AG04449 (cell line): ENCODE measurements at places on chromosomes 3 and 15.
A peak's percentile ranks its signal among the peaks of the same experiment; 100 is the strongest.

GRCh38 chr15:97129674-97130073 lies 799.2 kb downstream of the NR2F2 start:
- no peak for DNase-seq

GRCh38 chr3:190131329-190131728 lies 10.6 kb upstream of the P3H2 start:
- DNase-seq: no peak

DNA sequence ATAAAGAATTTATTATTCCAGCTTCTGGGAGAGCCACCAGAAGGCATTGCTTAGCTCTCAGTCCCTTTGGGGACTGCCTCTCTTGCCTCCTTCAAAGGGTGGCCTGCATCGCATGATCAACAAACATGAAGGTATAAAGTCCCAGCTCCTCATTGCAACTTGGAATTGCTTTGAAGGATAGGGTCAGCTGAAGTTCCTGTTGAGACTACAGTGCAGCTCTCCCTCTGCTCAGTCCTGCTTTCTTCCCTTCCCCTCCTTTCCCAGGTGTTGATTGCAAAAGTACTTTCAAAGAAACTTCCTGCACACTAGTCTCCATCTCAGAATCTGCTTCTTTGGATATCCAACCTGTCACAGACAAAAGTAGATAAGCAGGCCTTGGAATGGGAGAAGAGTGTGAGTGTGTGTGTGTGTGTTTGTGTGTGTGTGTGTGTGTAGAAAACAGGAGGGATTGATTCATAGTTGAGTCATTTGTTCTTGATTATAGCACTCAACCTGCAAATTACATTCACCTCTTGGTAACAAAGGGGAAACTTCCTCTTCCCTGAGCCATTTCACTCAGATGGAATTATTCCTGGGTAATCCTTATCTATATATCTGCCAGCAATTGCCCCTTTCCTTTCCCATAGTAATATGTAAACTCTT lies 13.7 kb downstream of the CCR8 start:
- no peak for DNase-seq

DNA sequence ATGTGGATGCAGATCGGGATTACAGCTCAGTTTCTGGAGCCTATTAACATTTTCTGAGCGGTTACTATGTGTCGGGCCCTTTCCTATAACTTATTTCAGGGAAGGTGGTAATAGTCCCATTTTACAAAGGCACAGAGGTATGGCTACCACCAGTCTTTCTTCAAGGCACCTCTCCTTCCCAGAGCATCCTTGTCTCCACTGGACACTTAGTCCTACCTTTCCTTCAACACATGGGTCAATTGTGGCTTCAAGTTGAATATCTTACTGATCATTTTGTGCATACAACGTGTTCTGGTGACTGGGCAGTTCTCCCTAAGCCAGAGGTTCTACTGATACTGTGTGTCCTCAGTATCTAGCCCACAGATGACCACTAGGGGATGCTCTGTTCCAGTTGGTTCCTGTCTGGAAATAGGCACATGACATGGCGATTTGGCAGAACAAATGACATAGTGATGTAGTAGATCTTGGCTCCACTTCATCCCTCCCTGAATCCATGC lies 60.7 kb upstream of the CMTM8 start:
- DNase-seq: peak; percentile 5

DNA sequence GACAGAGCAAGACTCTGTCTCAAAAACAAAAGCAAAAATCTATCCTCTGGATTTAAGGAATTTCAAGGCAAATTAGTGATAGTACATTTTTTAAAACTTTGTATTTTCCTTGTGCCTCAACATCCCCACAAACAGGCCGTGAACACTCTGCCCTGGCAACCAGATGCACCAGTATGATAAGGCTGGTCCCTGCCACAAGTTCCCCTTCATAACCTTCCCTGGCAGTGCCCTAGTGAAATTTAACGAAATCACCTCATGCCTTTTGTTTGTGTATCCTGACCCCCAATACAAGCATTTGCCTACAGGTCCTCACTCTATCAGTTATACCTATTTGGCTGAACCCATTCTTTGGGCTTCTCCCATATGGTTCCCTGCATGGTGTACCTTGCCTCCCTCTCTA lies 107.4 kb upstream of the FLNB start:
- DNase-seq: no peak

DNA sequence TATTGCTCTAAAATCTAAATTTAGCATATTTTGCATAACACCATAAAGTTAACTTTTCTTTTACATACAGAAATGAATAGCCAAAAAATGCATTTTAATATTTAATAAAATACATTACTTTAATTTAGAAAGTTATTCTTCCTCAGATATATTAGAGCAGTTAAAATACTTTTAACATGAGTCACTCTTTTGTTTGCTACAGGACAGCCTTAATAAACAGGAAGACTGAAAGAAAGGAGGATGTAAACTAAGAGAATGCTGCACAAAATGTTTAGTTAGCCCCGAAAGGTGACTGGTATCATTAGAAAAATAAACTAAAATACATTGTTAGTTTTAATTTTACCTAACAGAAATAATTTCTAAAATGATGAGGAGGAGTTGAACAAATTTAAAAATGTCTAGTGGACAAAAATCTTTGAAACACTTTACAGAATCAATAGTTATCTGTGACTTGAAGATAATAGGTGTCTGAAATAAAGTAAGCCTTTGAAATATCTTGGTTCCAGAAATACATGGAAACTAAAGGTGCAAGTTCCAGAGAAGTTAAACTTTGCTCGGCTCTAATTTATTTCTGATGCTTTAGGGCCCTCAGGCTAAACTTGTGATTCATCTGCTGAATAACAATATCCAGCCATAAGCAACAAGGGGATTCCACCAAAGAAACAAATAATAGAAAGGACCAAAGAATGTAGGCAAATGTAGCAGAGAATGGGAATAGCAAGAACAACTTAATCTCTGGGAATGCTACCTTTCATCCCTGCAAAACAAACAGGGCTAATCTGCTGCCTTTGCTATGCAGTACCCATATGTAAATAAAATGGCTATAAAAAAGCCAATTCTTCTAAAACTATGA lies 138.3 kb upstream of the UBP1 start:
- no peak for DNase-seq

DNA sequence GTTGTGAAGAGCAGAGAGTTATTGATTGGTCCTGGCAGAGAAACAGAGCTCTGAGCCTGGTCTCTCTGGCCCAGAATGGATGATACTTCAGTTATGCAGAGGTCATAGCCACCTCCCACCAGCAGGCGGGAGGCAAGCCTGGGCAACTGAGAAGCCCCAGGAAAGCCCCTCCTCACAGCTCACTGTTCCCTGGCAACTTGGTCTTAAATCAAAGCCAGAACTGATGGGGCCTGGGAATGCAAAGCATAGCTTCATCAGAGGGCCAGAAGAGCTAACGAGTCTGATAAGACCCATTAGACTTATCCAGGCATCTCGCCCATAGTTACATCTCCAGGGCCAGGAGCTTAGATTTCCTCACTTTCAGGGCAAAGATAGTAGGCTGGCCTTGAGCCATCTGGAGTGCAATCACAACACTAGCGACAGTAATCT lies 5.5 kb upstream of the COLQ start:
- DNase-seq: no peak

GRCh38 chr3:43194490-43195114 lies 88.7 kb upstream of the POMGNT2 start:
- no peak for DNase-seq

GRCh38 chr3:73812054-73812453 lies 187.3 kb upstream of the PDZRN3 start:
- DNase-seq: no peak

GRCh38 chr3:8450618-8451017 lies 51.0 kb upstream of the LMCD1 start:
- DNase-seq: no peak

DNA sequence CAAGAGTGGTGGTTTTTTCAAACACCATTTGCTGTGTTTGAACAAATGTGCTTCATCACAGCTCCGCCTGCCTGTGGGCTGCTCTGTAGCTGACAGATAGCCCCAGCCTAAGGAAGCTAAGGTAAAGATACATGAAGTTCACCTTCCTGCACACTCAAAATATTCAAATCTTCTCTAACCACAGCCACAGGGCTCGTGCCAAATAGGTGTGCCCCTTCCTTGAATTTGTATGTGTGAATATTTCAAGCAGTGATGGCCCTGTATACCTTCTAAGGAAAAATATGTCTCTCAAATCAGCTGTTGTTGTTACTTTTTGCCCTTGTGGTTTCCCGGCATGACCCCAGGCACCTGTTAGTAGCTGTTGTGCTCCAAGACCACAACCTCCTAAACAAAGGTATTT lies 92.8 kb downstream of the CCNL1 start:
- DNase-seq: no peak

GRCh38 chr3:138241676-138242075 lies 54.6 kb downstream of the ARMC8 start:
- no peak for DNase-seq

DNA sequence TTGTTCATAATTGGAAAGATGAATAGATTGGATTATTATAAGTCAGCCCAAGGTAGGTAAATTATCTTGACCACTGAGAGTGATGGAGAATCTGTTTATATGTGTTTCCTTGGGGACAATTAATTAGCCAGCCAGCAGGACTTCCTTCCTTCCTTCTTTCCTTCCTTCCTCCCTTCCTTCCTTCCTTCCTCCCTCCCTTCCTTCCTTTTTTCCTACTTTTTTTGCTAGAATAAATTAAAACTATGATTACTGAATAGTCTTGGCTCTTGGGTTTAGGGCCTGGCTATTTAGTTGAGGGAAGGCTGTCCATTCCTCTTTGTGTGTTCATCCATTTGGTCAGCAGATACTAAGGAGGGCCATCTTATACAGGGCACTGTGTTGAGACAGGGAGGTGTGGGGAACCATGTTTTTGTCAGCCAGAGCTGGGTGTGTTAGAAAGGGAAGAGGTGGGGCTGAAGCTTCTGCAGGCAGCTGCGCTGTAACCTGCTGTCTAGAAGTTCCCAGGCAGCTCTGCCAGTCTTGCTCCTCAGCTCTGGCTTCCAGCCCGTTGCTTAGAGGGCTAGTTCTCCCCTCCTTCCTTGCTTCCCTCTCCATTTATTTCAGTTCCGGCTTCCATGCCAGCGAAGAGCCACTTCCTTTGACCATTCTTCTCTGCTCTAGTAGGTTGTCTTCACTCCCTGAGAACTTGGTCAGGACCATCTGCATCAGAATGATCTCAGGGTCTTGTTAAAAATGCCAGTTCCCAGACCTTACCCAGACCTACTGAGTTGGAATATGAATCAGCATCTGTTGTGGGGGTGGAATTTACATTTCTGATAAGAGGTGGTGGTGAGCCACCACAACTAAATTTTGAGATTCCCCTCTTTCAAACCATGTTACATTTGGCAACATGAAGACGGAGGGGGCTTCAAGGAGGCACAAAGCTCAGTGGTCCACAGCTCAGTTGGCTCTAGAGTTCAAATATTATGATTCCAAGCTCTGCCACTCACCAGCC lies 113.9 kb downstream of the DGKG start:
- DNase-seq: no peak

DNA sequence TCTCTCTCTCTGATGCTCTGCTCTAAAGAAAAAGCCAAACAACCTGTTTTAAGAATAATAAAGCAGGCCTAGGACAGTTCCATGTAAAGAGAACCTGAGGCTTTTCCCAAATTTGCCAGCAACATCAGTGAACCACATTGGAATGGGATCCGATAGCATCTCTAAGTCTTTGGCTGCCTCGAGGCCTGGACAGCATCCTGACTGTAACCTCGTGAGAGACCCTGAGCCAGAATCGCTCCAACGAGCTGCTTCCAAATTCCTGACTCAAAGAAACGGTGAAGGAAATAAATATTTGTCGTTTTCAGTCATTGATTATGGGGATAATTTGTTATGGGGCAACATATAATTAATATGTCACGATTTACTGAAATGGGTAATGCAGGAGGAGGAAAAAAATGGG lies 1012.8 kb downstream of the ROBO2 start:
- no peak for DNase-seq

DNA sequence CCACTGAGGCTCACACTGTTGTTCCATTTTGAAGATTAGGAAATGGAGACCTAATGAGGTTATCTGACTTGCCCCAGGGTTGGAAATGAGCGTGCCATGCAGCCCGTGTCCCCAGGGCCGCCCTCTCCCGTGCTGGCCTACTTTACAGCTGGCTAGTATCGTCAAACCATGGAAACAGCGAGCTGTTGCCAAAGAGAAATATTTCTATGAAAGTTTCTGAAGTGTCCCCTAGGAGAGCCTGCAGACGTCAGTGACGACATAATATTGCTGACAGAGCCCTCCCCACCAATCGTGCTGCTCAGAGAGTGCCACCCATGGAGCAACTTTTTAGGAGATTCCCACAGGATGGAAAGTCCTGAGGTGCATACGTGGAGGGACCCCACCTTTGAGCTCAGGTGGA lies 11.2 kb upstream of the FAM174B start:
- no peak for DNase-seq

- DNase-seq: peak; percentile 87
Observed at GRCh38 chr3:112811131-112811884, 35.4 kb downstream of the CD200R1L start.
